ENCODE measurements at places on chromosomes 2 and 18. TPM values are rescaled to one million over a fixed set of nuclear protein-coding genes. Genes with fewer than 3 reads are reported as not detected.

Gene DLGAP1
- total RNA-seq, result 0.50 TPM

Gene MROH2A
- total RNA-seq, result not detected

Gene TRABD2A
- total RNA-seq, result 0.47 TPM

Gene DUSP19
- 16.7 TPM for total RNA-seq
